ENCODE measurements at places on chromosomes 3 and 15. TPM values are rescaled to one million over a fixed set of nuclear protein-coding genes. Genes with fewer than 3 reads are reported as not detected.

Gene ITIH1
- not detected for total RNA-seq

Gene CKMT1A
- 0.79 TPM for total RNA-seq

Gene KBTBD13
- total RNA-seq, result 0.32 TPM

Gene SLC28A2
- not detected for total RNA-seq

Gene MORC1
- total RNA-seq, result 0.90 TPM

Gene BLM
- 7.8 TPM for total RNA-seq

Gene CEMIP
- total RNA-seq, result 1.3 TPM

Gene FAM227B
- 19.9 TPM for total RNA-seq

Gene CSTA
- 10.0 TPM for total RNA-seq

Gene GXYLT2
- 71.5 TPM for total RNA-seq
